H4 (cell line): ENCODE measurements at places on chromosomes 7 and 10.

GRCh38 chr7:144936314-144936713 is 100.5 kb upstream of the TPK1 start:
- DNase-seq: no peak

GRCh38 chr7:101999393-101999792 is 182.0 kb downstream of the CUX1 start:
- no peak for DNase-seq

- no peak for DNase-seq
Measured at GRCh38 chr10:98438715-98439114, 8.0 kb downstream of the HPS1 start.

- DNase-seq: no peak
Measured at GRCh38 chr10:8346861-8347260, 292.4 kb downstream of the GATA3 start.

DNA sequence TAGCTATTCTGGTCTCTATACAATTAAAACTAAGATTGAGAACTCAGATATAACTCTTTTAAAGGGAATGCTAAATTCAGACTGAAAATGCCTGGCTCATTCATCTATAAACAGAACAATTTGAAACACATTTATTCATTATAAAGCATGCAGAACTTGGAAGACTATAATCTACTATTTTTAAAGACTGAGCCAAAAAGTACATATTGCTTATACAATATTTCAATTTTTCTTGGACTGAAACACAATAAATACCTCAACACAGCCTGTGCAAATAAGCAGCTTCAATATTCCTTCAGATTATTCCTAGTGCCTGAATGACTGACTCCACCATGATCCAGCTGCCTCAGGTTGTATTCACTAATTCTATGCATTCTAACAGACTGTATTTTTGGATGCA is 15.5 kb upstream of the PHYH start:
- no peak for DNase-seq

DNA sequence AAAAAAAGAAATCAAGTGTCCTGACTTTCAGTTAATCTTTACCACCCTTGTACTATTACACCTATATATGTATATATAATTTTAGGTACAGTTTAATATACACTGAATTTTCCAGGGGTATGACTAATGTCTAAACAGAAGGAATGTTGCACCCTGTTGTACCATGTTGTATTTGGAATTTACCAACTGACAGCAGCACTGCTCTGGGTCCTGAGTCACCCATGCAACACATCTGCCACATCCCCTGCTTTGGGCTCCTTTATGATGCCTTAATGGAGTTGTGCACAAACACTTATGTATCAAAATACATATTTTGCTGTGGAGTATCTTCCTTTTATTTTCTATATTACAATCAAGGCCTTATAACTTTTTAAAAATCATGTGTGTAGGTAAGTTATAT is 21.2 kb downstream of the YAE1 start:
- DNase-seq: no peak

GRCh38 chr10:59805014-59805413 is 51.8 kb upstream of the MRLN start:
- peak; percentile 16 for DNase-seq

- no peak for DNase-seq
Measured at GRCh38 chr10:65559369-65559768, 1366.5 kb upstream of the LRRTM3 start.

- no peak for DNase-seq
Measured at GRCh38 chr10:86073199-86073977, 293.2 kb downstream of the GRID1 start.
